IMR-90 (cell line): ENCODE measurements at places on chromosomes 13 and 19. TPM values are rescaled to one million over a fixed set of nuclear protein-coding genes. Genes with fewer than 3 reads are reported as not detected.
A peak's percentile ranks its signal among the peaks of the same experiment; 100 is the strongest.

Gene PPP1R13L
- polyA plus RNA-seq: 11.6 and 13.3 TPM in 2 replicates

Gene GRIN2D
- polyA plus RNA-seq: 0.23 and 0.24 TPM in 2 replicates

Gene CBLC
- polyA plus RNA-seq: not detected in 2 replicates

Gene ERICH4
- not detected in 2 replicates for polyA plus RNA-seq

Gene SIAH3
- polyA plus RNA-seq: under 0.01 TPM in 1 of 2 replicates, not detected in the other

Gene NKPD1
- 0.09 and 0.14 TPM in 2 replicates for polyA plus RNA-seq

Gene ZNF536
- polyA plus RNA-seq: not detected in 2 replicates

Gene PVR
- 117 and 122 TPM in 2 replicates for polyA plus RNA-seq

Gene GET3
- polyA plus RNA-seq: 152 and 178 TPM in 2 replicates

Gene CPT1C
- 53.1 and 56.1 TPM in 2 replicates for polyA plus RNA-seq

Gene SYCN
- polyA plus RNA-seq: not detected in 2 replicates

DNA sequence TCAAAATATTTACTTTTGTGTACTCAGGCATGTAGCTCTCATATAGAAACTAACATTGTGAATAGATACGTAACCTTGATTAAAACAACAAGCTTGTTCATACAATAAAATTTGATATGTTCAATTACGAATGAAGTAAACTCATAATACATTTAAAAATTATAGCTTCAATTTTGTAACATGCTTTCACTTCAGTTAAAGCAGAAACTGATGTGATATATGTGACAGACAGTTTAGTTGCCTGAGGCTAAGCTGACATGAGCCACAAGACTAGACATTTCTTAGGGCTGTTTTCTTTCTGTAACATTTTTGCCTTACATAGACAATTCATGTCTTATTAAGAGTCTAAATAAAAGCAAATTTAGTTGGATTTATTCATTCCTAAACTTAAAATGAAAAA is 526.0 kb downstream of the PCDH9 start:
- no peak for DNase-seq

DNA sequence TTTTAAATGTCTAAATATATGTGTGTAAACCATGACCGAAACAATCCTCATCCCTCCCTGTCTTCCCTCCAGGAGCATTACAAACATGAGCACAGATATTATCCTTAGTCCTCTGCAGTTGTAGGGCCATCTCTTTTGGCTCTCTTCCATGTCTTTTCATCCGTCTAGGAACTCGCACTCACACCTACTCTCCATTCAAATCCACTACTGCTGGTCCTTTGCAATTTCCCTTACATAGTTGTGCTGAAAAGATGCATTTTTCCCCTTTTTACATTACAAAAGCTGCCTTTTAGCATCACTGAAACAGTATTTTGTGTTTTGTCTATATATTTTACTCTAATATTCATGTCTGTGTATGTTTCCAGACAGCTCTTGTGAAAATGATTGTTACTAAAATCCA is 237.8 kb downstream of the DACH1 start:
- DNase-seq: no peak

DNA sequence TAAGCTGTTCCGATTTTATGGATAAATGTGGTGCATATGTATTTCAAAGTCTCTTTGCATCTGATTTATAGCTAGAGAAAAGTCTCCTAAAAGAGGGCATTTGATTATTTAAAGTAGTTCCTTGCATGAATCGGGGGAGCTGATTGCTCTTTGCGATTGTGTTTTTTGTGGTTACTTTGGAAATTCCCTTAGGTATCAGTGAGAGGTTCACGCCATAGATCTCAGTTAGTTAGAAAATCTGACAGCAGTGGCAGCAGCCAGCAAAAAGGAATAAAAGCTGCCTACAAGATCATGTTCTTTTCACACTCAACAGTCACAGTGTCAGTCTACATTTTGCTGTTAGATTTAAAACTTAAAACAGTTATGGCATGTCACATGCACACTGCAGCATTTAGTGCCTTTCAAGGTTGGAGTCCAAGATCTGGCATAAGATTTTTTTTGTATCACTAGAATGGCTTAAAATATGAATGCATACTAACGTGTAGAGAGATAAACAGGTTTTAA is 436.5 kb upstream of the PCDH20 start:
- no peak for DNase-seq

- no peak for DNase-seq
Measured at GRCh38 chr13:112602189-112602588, 14.2 kb upstream of the TUBGCP3 start.

GRCh38 chr19:28492201-28492600 is 720.8 kb downstream of the UQCRFS1 start:
- DNase-seq: no peak

DNA sequence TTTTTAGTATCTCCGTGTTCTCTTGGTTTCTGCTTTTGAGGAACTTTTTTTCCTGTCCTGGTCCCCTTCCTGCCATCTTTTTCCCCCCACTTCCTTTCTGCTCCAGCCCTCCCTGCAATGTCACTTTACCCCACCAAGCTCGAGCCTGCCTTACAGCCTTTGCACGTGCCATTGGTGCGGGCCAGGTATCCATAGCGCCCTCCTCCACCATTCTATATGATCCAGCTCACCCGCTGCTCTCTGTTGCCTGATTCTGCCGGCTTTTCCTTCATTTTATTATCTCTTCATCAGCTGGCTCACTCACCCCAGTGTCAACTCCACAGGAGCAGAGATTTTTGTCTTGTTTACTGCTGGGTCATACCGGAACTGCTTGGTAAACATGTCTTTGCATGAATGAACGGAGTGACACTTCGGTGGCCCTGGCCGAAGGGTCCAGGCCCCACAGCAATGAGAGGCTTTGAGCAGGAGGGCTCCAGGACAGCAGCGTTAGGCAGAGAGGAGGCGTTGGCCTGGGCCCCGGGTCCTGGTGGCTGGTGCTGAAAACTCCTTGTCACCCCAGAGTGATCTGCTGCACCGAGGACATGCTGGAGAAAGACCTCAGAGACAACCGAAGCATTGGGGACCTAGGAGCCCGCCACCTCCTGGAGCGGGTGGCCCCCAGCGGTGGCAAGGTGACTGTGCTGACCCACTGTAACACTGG is 1.2 kb downstream of the MRI1 start:
- DNase-seq: no peak

DNA sequence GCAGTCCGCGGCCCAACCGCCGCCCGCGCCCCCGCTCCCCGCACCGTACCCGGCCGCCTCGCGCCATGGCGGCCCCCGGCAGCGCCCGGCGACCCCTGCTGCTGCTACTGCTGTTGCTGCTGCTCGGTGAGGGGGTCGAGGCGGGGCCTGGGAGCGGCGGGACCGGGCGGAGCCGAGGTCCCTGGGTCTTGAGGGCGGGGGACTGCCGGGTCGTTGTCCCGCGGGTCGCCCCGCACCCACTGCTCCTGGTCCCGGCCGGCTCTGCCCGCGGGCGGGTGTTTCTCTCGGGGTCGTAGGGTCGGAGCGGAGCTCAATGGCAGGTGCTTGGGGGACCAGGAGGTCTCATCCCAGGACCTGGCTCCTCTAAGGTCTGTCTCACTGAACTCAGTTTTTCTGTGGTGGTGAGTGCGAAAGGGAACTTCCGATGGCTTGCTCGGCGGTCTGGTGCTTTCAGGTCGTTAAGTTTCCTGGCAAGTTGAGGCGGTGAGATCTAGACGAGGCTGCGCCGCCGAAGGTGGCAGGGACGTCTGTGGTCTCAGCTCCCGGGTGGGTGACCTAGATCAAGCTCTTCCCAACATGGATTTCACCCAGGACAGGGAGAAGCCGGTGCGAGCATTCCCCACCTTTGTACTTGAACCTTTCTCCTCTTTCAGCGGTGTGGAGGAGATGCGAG is 467 bp downstream of the LAMP1 start:
- no peak for DNase-seq

DNA sequence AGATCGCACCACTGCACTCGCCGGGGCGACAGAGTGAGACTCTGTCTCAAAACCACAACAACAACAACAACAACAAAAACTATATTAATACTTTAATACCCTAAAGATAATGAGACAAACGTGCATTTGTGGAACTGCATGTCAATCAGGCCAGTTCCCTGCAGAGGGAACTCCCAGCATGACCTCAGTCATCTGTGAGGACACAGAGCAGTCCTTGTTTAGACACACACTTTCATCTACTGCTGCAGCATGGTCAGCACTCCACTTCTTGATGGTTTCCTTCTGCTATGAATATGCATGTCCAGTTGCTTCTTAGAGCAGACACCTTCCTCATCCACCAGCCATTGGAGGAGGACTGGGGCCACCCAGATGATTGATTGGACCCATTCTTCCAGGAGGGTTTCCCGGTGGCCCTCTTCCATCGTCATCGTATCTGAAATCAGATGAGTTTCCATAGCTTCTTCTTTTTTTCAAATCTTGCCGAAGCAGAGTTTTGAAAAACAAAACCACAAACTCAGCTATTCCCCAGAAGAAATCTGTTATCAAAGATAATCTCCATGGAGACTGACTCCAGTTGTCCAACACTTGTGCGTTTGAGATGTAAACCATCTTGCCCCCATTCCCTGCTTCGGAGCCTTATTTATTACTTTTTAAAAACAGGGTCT is 26.5 kb downstream of the ZNF607 start:
- no peak for DNase-seq

DNA sequence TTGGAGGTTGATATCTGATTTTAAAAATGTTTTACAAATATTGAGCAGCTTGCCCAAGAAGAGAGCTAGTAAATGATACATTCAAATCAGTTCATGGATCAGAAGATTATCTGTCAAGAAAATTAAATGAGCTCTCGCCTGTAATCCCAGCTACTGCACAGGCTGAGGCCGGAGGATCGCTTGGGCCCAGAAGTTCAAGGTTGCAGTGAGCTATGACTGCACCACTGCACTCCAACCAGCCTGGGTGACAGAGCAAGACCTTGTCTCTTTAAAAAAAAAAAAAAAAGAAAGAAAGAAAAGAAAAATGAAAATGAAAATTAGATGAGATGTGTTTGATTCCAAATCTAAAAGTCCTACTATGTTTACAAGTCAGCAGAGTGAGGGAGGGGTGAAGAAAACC is 2.4 kb downstream of the SPART start:
- DNase-seq: no peak

GRCh38 chr19:7888826-7889217 is 512 bp downstream of the LRRC8E start:
- no peak for DNase-seq

DNA sequence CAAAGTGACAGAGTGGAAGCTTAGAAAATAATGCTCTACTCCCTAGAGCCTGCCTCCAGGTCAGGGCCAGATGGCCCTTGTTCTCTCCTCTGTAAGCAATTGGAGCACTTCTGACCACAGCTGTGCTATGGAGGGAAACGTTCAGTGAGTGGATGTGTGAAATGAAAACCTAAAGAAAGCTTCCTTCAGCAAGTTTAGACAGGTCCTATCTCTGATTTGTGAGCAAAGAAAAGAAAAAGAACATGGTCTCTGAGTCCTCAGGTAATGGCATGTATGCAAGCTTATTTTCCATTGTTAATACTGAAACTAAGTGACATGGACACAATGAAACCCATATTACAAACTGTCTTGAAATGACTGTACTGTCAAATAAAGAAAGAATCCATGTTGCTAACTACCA is 1486.8 kb downstream of the EFNB2 start:
- DNase-seq: no peak

GRCh38 chr13:97124915-97125809 is 97.0 kb upstream of the MBNL2 start:
- DNase-seq: peak; percentile 74

GRCh38 chr13:93217721-93218261 is 8.8 kb upstream of the GPC6 start:
- no peak for DNase-seq

DNA sequence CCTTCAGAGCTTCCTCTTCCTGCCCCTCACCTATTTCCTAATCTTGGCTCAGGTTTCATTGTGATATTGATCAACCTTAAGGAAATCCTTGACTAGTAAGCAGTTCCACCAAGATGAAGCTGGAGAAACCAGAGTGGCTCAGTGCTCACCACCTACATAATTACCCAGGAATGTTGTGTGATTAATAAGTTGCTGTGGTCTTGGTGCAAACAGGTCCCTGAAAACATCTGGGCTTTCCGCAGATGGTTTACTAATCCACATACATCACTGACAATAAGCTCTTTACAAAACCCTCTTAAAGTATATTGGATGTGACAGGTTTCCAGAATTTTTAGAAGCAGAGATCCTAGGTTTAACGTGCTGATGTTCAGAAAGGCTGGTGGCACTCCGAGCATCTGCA is 8.6 kb upstream of the SERP2 start:
- peak; percentile 64 for DNase-seq

GRCh38 chr13:110105136-110105535 is 201.8 kb downstream of the COL4A1 start:
- no peak for DNase-seq
